ENCODE measurements at places on chromosomes 5 and 9.

GRCh38 chr9:96169484-96169883 lies 132.5 kb downstream of the HSD17B3 start:
- DNase-seq = no peak

DNA sequence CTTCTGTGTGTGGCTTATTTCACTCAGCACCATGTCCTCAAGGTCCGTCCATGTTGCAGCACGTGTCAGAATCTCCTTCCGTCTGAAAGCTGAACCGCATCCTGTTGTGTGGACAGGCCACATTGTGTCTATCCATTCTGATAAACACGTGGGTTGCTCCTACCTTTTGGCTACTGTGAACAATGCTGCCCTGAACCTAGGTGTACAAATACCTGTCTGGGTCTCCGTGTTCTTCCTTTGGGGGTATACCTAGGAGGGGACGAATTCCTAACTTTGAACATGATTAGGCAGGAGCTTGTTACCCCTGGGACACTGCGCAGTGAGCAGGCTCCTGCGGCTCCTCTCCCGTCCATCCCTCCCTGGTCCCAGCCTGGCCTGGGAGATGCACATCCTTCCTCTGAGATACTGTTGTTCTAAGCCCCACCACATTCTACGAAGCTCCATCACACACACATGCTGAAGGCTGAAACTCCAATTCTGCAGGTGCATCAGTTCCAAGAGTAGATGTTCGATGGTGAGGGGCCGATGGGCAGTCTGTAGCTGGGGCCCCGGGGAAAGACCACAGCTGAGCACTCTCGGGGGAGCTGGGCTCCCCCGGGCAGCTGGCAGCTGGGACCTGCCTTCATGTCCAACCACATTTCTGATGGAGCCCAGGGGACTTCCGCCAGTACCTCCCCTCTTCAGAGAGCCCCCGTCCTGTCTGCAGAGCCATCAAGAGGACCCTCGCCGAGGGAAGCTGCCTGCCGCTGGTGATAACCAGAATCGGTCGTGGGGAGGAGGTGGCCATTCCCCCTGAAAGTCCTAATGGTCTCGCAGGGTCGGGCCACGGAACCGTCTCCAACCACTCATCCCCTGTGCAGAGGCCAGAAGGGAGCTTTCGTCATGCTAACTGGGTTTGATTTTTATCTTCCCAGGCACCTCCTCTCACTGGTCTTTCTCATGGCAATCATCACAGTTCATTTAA lies 120.9 kb downstream of the COL23A1 start:
- no peak for DNase-seq

- DNase-seq = no peak
Observed at GRCh38 chr5:73592551-73592950, 27.0 kb downstream of the UTP15 start.

DNA sequence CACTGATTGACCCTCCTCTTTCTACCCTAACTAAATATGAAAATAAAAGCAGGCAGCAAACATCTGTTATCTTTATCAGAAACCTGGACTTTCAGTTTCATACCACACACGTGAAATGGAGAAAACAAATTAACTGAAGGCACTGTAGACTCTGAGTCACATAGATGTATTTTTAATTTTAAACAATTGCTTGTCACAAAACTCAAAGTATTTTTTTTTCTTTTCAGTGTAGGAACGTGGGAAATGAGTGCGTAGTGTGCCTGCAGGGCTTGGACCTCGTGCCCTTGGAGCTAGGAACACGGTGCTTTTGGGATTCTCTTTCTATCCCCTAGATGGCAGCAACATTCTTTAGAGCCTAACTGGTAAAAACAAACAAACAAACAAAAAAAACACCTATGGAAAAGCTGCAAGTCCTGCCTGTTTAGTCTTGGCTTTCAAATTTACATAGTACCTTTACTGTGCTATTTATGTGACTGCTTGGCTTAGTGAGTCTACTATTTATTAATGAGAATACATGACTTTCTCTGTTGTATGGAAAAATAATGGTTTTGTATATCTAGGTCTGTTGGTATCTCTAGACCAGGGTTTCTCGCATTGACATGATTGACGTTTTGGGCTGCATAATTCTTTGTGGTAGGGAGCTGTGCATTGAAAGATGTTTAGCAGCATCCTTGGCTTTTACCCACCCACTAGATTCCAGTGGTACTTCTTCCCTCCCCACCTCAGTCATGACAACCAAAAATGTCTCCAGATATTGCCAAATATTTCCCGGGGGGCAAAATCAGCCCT lies 16.8 kb upstream of the ACTBL2 start:
- peak; percentile 12 for DNase-seq

GRCh38 chr9:109409773-109410397 lies 88.2 kb downstream of the PTPN3 start:
- DNase-seq = peak; percentile 34

DNA sequence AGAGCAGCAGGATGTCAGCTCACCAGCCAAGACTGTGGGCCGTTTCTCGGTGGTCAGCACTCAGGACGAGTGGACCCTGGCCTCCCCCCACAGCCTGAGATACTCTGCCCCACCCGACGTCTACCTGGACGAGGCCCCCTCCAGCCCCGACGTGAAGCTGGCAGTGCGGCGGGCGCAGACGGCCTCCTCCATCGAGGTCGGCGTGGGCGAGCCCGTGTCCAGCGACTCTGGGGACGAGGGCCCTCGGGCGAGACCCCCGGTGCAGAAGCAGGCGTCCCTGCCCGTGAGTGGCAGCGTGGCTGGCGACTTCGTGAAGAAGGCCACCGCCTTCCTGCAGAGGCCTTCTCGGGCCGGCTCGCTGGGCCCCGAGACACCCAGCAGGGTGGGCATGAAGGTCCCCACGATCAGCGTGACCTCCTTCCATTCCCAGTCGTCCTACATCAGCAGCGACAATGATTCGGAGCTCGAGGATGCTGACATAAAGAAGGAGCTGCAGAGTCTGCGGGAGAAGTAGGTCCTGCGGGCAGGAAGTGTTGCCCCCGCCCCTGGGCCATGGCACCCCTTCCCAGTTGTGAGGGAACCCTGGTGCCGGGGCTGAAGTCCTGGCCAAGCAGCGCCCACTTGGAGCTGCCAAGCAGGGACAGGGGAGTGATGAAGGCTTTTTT lies 108.9 kb downstream of the WNK2 start:
- DNase-seq = no peak

DNA sequence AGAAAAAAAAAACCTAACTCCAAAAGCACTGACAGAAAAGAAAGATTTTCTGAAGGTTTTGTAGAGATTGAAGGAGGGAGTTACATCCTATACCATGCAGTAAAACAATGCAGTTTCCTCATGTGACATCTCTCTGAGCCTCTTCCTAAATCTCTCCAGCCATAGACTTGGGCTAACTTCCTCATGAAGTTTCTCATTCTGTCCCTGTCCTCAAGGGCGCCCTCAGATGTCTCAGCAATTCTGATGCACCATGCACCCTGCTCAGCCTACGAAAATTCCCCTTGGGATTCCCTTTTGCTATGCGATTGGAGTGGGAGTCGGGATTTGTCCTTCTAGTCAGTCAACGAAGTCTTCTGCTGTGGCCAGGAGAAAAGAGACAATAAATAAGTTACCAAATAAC lies 68.9 kb downstream of the FAT2 start:
- DNase-seq = no peak

DNA sequence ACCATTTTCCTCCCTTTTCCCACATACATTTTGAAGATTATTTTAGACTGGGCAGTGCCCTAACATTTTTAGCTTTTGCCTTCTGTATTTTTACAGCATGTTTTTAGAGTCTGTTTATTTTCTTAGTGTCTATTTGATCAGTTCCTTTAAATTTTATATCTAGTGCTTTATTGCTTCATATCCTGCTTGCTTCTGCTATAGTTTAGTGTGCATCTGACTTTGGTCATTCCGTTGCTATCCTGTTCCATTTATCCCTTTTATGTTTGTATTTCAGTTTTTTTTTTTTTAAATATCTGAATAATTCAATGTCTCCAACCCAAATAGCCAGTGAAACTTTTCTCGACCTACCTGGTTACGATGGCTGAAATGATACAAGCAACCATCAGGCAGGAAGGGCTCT lies 203.8 kb downstream of the ARHGAP26 start:
- no peak for DNase-seq
